Endothelial cell of umbilical vein (primary cell): ENCODE measurements at places on chromosomes 1 and 21. TPM values are rescaled to one million over a fixed set of nuclear protein-coding genes. Genes with fewer than 3 reads are reported as not detected.

GRCh38 chr1:19650416-19651140 is 6.5 kb downstream of the NBL1 start:
- DNase-seq = no peak

DNA sequence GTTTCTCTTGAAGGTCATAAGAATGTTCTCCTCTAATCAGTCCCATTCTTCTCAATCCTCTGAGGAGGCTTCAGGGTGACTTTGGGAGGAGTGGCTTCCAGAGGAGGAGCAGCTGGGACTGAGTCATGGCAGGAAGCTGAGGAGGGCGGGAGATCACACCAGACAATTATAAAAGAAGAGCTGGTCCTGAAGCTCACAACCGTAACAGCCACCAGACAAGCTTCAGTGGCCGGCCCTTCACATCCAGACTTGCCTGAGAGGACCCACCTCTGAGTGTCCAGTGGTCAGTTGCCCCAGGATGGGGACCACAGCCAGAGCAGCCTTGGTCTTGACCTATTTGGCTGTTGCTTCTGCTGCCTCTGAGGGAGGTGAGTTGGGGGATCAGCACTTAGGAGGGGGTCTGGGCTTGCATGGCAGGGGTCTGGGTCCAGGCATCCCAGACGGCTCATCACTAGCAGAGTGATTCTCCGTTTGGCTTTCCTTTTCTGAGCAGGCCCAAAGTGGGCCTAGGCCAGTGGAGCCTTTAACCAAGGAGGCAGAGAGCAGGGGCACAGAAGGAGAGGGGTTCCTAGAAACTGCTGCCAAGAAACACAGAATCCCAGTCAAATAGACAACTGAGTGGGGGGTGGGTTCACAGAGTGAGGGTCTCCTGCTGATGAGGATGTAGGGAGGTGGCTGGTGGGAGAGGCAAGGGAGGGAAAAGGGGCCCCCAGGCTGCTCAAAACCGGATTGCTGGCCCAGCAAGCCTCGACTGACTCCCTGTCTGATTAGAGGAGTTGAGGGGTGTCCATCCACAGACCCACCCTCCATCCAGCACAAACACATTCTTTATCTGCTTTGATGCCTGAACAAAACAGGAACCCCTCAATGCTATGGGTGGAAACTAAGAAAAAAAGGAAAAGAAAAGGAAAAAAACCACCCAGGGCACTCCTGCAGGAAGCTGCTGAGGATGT is at the start of gene ECM1:
Gene ECM1, plus strand, starts transcription at position 198 of the 953 bp plus-strand sequence. Its CDS starts 101 bp downstream, at position 299.
- peak; percentile 71 for DNase-seq

- no peak for DNase-seq
These were observed 11.4 kb upstream of the PHLDA3 start for GRCh38 chr1:201480231-201481003.

GRCh38 chr1:93700532-93701469 is 19.2 kb upstream of the BCAR3 start:
- DNase-seq = no peak

DNA sequence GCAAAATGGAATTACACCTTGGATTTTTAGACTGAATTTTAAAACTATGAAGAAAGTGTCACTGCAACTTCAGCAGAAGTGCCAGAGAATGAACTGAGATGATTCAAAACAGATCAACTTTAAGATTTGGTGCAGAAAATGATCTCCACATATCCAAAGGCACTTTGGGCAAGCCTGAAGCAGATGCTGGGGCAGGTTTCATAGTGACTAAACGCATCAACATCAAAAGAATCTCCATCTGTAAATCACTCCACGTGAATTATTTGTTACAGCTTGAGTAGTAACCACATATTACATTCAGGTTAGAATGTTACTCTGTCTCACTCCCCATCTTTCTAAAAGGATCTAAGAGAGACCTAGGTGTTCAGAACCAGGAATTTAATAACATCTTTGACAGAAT is 329.0 kb upstream of the ESRRG start:
- no peak for DNase-seq

GRCh38 chr1:154621875-154622274 is 13.9 kb upstream of the ADAR start:
- no peak for DNase-seq

- no peak for DNase-seq
These were observed 51.7 kb upstream of the AJAP1 start for GRCh38 chr1:4602462-4603294.

DNA sequence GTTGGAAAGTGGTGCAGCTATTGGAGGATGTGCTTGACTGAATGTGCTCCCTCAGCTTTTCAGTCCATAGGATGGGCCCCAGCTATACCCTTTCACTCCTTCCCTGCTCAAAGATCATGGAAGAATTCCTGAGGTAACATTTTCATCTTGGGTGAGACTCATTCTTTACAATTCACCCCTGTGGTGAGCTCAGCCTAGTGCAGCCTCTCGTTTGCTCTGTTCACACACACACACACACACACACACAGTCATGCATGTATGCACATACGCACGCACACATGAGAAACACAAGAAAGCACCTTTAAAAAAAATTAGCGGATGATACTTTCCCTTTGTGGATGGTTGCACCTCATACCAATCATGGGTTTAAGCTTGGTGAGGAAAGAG is 25.8 kb downstream of the CCN1 start:
- DNase-seq = no peak

DNA sequence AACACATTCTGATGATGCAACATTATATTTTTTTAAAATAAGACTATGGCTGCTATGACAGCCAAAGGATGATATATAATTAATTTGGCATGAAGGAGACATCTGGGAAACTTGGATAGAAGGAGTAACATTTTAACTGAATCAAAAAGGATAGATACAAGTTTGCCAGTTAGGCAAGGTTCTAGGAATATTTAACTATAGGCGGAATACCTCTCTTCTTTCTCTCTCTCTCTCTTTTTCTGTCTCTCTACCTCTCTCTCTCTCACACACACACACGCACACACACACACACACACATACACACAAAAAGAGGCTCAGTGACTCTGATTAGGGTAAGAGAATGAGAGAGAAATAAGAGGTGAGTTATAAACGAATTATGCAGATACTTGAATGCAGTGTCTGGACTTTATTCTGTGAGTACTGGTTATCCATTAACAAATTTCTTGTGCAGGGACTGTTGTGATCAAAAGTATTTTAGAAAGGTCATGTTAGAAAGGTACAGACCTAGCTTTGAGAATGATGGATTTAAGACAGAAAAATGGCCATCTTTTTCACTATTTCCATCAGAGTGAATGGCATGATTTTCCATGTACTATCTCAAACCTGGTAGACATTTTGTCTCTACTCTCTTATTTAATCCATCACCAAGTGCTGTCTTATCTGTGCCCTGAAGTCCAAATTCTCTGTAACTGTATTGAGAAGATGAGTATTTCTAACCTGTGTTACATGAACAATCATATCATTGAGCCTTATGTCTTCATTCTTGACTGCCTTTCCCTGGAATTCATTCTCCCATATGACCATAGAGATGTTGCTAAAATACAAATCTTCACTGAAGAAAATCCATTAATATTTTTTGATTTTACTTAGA is 1106.9 kb upstream of the ADGRL4 start:
- DNase-seq = no peak

DNA sequence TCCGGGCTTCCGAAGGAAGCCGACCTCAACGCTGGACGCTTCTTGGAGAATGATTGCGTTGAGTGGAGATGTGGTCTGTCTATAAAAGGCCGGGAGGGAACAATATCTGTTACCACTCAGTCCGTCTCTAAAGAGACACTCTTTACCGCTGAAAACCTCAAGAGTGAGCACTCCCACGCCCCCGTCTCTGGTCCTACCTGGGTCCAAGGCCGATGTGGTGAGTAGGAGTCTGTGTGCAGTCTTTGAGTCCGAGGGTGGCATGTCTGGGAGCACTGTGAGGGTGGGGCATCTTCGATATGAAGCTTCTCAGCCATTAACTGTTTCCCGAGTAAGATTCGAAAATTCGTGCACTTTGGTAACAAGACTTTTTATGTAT is 576 bp downstream of the ZFP69 start:
- DNase-seq = peak; percentile 9

DNA sequence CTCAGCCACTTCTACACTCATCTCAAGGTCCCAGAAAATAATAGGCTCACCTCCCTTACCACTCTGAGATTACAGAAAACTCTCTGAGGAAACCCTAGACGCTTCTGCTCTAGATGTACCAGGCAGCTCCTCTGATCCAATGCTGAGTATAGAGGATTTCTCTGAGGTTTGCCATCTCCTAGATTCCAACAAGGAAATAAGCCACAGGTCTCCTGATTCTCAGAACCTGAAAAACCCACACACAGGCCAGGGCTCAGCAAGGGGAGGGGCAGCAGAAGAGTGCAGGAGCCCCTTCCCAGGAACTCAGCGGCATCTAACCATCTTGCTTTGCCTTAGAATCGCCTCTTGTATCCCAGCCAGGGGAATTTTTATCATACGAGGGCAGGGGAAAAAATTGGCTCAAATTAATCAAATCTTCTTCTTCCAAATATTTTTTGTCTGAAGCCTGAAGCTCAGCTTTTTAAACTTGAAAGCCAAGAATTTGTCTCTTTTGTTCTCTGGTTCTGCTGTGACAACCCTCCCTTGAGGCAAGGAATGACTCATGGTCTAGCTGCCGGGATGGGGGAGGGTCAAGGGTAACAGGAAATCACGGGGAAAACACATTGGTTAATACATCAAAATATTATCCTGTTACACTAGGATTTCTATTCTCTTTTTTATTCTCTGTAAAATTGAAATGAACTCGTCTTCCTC is 30.8 kb downstream of the GORAB start:
- DNase-seq = peak; percentile 93

GRCh38 chr1:223215026-223215425 is 72.0 kb upstream of the TLR5 start:
- no peak for DNase-seq

DNA sequence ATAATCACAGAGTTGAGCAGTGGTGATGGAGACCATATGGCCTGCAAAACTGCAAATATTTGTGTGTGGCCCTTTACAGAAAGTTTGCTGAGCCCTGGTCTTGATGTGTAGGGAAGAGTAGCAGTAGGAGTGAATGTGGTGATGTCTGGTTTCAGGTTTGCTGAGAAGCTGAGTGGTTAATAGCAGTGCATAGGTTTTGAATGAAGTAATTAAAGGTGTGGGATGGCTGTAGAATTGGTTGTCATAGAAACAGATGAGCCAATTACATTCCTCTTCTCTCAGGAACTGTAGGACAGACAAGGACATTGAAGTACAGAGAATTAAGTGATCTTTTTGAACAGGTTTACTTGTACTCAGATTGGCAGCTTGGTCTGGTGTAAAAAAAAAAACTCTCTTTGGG is 37.4 kb downstream of the PRDM2 start:
- DNase-seq = no peak

GRCh38 chr1:79599257-79599656 is 592.7 kb upstream of the ADGRL4 start:
- DNase-seq = no peak

DNA sequence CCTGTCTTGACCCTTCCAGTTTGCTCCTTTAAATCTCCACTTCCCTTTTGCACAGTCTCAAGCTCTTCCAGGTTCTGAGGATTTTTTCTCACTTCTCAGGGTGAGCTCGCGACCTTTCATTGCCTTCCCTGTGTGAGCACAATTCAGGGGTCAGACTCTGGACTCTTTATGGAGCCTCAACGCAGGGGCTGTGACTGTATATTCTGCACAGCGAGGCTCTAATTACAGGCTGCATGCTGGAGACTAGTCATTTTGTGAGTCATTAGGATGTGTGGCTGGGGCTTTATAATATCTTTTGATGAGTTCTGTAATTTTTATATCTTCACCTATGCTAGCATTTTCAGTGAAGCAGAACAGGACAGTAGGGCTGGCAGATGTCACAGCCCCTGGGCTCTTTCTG is 270.7 kb downstream of the KAZN start:
- DNase-seq = no peak

DNA sequence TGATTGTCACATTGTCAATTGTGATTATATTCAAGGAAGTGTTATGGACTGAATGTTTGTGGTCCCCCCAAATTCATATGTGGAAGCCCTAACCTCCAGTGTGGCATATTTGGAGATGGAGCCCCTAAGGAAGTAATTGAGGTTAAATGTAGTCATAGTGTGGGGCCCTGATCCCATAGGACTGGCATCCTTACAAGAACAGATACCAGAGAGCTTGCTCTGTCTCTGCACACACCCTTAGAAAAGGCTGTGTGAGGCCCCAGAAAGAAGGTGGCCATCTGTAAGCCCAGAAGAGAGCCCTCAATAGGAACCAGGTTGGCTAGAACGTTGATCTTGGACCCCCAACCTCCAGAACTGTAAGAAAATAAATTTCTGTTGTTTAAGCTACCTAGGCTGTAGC is 28.1 kb downstream of the VANGL1 start:
- no peak for DNase-seq

DNA sequence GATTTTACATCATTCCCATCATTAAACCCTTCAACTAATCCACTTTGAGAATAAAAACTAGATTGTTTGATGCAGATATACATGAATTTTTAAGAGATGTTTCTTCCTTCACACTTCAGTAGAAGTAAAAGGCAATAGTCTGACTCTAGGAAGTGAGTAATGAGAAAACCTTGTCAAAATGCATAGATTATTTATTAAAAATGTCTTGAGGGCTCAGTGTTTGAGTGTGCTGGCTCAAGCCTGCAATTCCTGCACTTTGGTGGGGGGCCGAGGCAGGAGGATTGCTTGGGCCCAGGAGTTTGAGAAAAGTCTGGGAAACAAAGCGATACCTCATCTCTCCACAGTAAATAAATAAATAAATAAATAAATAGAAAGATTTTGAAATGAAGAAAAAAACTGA is 177.1 kb downstream of the NEGR1 start:
- peak; percentile 15 for DNase-seq

DNA sequence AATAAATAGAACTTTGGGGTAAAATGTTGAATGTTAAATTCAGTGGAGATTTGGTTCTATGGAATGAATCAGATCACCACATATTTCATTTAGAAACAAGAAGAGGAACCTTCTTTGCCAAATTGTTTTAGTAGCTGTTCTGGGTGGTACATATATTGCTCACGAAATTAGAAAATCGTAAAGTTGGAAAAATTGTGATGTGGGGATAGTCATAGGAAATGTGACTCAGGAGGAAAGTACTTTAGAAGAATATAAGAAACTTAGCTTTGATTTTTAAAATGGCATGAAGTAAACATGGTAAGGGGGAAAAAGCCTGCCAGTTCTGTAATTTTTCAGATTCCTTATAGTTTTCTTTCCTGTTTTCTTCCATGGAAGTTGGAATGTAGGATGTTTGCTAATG is 27.4 kb downstream of the RRP15 start:
- peak; percentile 74 for DNase-seq

- DNase-seq = peak; percentile 45
These were observed 5.8 kb downstream of the ID3 start for GRCh38 chr1:23553231-23554126.

Gene SPRR5
- not detected in 2 replicates for total RNA-seq

Gene SLC30A10
- total RNA-seq = not detected in 2 replicates

Gene CD247
- not detected in 2 replicates for total RNA-seq

Gene TNFRSF18
- total RNA-seq = not detected in 2 replicates

Gene DCAF8
- 99.9 and 106 TPM in 2 replicates for total RNA-seq

Gene CD52
- total RNA-seq = not detected in 2 replicates

Gene GPR137B
- 11.9 and 12.1 TPM in 2 replicates for total RNA-seq

Gene RTCA
- 44.8 and 46.6 TPM in 2 replicates for total RNA-seq

Gene BTBD19
- total RNA-seq = 69.9 and 72.5 TPM in 2 replicates

Gene EEIG2
- total RNA-seq = 7.2 and 8.7 TPM in 2 replicates

Gene TCHH
- not detected in 2 replicates for total RNA-seq

Gene MPL
- total RNA-seq = 0.18 and 0.24 TPM in 2 replicates
